ENCODE measurements at places on chromosomes 2 and 18.

GRCh38 chr18:21741562-21742314 is 1.1 kb downstream of the MIB1 start:
- no peak for DNase-seq

- DNase-seq: no peak
Measured at GRCh38 chr2:239769554-239770245, 255.4 kb downstream of the NDUFA10 start.

DNA sequence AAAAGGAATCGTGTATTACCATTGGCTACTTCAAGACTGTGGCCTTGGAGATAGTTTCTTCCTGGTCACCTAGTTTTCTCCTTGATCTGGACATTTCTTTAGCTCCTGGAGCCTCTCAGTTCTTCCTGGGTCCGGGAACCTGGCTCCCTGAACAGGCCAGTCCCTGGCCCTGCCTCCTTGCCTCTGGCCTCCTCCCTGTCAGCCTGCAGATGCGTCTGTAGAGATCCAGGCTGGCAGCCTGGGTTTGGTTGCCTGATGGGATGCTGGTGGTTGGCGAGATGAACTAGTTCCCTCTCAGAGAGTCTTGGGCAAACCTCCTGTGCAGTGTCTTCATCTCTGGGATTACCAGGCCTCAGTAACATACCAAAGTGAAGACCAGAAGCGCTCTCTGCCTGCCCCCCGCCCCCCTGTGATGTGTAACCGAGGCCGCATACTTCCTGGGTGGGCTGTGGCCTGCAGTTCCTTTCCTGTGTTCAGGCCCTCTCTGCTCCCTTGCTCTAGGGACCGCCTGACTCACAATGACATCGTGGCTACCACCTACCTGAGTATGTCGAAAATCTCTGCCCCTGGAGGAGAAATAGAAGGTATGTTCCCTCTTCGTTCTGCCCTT is 85.4 kb downstream of the DYSF start:
- DNase-seq: no peak

DNA sequence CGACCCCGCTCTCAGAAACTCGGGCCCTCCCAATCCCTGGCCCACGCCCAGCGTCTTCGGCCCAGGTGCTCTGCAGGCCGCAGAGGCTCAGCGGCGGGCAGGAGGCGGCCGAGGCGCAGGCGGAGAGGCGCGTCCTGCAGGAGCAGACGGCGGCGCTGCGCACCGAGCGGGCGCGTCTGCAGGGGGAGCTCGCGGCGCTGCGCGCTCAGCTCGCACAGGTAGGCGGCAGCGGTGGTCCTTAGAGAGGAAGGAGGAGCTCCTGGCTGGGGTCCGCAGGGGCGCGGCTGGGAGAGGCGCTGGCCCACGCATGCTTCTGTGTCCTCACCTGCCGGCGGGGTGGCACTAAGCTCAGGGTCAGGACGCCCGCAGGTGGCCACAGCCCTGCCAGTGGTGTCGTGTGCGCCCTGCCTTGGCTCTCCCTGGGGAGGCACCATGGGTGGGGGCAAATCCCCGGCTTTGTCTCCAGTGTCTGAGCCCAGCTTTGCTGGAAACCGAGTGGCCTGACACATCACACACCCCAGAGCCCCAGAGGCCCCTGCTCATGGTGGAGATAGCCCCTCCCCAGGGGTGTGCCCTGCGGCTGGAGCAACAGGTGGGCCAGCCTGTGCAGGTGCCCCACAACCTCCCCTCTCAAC is 14.9 kb upstream of the SNED1 start:
- DNase-seq: no peak

DNA sequence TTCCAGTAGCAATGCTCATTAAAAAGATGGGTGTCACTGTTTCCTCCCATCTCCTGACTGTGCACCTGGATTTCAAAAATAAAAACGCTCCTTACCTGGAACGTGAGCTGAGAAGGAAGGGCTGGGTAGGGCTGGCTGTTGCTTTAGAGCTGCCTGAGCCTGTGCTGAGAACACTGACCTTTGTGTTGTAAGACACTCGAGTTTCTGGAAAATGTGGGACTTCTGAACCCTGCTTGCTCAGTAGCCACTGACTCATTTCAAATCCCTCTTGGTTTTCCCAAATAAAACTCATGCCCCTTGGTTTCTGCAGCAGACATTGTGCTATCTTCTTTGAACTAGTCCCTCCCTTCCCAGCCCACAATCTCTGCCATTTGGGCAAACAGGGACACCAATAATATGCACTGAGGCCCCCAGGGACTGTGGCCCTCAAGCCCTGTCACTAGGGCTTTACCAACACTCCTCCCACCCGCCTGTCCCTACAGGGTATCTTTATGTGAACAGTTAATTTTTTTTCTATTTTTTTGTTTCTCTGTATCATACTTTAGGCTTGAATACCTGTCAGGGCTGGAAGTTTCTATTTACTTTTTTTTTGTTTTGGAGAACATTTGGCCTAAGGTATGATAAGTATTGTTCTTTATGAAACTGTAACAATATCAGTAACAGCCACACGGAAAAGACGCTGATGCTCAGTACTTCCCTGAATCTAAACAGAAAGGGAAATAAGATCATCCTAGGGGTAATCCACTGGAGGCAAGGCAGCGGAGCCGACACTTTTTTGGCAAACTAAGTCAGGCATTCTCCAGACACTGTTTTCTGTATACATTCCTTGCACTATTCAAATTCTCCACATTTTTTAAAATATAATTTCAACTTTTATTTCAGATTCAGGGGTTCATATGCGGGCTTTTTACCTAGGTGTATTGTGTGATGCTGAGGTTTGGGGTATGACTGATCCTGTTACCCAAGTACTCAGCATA is 280.2 kb downstream of the STK39 start:
- DNase-seq: no peak

- DNase-seq: no peak
Measured at GRCh38 chr2:20543469-20544152, 96.7 kb downstream of the RHOB start.

DNA sequence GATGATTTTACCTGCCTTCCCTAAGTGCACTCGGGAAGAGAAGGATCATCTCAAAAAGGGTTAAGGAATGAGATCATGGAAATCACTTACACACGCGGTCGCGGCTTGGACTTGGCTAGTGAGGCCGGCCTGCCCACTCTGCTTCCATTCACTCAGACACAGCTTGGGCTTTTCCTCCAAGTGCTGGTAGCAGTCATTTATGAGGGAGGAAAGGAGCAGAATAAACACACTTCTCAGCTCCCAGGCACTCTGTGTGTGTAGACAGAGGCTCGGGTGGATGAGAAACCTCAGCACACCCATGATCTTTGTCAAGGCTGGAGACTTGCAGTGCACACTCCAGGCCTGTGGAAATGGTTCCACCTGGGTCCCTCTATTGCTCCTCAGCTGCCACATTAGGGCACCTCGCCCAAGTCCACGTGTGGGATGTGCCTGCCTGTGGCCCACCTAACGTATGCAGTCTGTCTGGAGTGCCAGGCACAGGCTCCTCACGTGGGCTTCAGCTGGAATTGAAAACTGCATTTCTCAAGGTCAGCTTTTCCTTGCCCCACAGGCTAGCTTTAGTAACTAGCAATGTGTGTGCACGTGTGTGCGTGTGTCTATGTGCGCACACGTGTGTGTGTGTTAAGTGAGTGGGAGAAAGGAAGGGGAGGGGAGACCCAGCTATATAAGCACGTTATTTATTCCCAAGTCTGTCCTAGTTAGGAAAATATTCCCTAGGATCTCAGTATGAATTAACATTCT is 288.4 kb downstream of the SOX11 start:
- DNase-seq: no peak

DNA sequence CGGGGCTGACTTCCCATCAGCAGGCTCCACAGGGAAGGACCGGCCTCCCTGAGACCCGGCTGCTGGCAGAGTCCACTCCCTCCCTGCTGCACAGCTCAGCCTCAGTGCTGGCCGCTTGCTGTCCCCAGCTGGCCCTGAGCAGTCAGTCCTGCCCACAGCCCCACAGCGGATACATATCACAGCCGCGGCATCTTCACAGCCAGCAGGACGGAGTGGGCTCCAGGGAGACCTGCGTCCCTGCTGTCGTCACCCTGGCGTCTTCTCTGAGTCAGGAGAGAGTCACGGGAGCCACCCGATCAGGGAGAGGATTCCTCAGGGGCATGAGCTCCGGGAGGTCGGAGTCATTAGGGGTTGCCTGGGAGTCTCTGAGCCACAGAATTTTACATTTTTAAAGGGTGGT is 13.1 kb upstream of the SNTG2 start:
- no peak for DNase-seq

DNA sequence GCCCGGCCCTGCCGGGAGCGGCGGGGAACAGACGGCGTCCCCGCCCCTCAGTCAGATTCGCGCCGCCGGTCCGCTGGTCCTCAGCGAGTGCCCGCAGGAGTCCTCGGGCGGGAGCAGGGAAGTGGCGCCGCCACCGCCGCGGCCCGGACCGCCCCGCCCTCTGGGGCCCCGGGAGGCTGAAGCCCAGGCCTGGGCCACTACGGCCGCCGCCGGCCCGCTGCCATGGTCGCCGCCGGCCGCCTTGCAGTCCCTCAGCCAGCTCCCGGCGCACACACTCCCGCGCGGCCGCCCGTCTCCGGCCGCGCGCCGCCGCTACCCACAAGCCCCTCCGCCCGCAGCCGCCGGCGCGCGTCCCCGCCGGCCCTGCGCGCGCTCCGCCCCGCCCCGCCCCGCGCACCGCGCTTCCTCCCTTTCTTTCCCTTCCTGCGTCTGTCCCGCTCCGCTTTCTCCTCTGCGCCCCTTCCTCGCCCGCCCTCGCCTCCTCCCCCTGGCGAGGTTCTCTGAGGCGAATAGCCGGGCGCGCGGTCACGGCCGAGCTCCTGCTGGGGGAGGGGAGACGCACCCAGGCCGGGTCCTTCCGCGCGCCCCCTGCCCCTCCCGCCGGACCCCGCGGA is at the start of gene ROCK2:
Gene ROCK2 (minus strand): TSS at position 295 of the 614 bp plus-strand sequence. CDS start 500 bp downstream, outside the sequence.
- DNase-seq: peak; percentile 79

- DNase-seq: no peak
Measured at GRCh38 chr2:39466311-39466710, 29.2 kb upstream of the MAP4K3 start.

- no peak for DNase-seq
Measured at GRCh38 chr18:49013291-49013691, 62.5 kb upstream of the SMAD7 start.

GRCh38 chr2:54459037-54459441 is 2.9 kb downstream of the SPTBN1 start:
- no peak for DNase-seq

- no peak for DNase-seq
Measured at GRCh38 chr18:47750889-47751423, 179.5 kb downstream of the SMAD2 start.

DNA sequence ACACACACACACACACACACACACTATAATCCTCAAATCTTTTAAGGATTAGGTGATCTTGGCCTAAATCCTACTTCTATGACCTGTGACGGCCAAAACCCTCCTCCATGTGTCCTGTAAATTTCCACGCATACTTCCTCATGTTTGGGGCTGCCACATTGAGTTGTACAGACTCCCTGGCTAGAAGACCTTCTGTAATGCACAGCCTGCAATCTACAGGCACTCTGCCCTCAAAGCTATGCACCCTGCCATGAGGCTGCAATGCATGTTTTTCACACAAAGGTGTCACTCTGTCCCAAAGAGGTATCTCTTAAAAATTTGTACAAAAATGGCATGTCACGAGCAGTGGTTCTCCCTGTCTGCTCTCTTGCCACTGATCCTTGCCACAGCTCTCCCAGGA is 26.4 kb upstream of the B4GALT6 start:
- no peak for DNase-seq

GRCh38 chr2:203533676-203534591 is 1.2 kb downstream of the RAPH1 start:
- peak; percentile 20 for DNase-seq

DNA sequence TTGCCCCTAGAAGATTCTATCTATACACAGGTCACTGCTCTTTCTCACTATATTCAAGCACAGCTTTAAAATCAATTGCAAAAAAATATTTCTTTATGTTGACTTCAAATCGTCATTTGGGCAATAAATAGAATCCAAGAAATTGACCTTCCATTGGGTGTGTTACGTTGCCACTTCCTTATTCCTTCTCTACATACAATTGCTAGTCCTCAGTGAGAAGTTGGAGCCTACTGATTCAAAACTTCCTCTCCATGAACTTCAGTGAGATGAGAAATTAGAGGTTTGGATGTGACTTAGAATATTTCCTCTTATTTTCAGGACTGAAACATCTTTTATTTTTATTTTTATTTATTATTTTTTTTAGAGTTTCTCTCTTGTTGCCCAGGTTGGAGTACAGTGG is 40.3 kb downstream of the PMAIP1 start:
- DNase-seq: no peak

DNA sequence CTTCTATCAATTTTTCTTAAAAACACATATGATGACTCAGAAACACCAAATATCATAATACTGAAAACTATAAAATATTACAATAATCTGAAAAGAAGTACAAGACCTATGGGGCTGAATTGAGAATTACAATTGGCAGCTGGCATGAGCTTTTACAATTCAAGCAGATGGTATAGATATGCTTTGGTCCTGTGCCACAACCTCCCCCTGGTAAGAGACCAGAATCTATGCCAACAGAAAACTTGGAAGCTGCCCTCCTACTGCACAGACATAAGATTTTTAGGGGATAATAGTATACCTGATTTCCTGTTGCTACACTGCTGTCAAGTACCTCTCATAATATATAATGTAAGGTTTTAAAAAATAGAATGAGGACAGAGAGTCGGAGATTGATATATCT is 46.8 kb upstream of the CDH7 start:
- DNase-seq: no peak
